Activated naive CD4-positive, alpha-beta T cell (primary cell): ENCODE measurements at places on chromosomes 11 and 22.

DNA sequence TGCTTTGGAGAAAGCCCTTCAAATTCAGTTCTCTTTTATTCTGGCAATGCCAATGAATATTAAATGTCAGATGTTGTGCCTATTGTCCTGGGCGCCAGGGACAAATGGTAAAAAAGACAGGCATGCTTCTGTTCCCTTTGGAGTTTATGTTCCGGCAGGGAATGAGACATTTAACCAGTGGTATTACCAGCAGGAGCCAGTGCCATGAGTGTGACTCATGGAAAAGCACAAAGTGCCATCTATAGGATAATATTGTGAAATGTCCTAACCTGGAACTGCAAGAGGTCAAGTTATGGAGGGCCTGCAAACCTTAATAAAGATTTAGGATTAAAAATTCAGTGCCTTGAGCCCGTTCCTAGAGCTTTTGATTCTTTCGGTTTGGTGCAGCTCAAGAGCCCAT lies 39.5 kb downstream of the REXO2 start:
- DNase-seq, result no peak

GRCh38 chr11:67584205-67584880 lies 731 bp downstream of the GSTP1 start:
- no peak for DNase-seq

GRCh38 chr22:36286096-36286957 lies 33.4 kb downstream of the APOL1 start:
- DNase-seq, result peak; percentile 29

DNA sequence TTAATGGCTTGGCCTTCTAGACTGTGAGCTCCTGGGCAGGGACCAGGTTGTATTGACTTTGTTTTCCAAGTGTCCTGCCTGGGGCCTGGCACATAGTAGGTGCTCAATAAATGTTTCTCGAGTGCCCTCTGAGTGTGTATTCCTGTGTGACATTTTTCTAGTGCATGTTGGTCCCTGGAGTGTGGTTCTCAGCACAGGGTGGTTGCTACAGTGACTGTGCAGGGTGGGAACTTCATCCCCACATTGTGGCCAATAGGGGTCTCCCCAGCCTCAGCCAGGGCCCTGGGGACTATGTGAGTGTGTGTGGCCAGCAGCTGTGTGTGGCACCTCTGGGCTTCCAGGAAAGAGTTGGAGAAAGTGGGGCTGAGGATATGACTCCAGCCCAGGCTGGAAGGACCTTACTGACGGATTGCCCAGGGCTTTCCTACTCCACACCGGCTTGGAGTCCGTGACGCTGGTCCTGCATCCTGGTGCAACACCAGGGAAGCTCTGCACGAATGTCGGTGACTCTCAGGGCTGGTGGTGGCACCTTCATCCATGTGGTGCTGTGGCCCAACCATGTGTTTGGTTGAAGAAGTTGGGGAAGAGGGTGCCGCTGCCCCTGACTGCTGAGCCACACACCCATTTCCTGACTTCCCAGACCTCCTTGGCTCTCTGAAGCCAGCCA lies 9.0 kb upstream of the MARK2 start:
- no peak for DNase-seq

GRCh38 chr11:13105237-13105844 lies 96.2 kb downstream of the RASSF10 start:
- no peak for DNase-seq

DNA sequence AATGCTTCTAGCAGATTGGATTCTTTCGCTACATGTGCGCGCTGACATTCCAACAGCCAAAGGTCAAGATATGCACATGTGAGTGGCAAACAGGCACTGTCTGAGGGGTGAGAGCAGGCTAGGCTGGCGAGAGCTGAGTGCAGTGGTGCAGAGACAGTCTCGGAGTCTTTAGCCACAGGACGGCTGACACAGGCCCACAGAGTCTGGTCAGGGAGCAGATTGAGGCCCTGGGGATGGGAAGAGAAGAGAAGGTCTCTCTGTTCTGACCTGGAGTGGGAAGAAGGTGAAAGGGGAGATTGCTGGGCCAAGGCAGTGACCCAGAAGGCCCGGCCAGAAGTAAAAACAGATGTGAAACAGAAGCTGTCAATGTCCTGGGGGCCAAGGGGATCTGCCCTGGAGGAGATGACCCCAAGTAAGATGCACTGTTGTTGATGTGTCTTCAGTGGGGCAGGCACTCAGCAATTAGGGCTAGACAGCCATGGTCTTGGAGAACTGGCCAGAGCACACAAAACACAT lies 197.8 kb downstream of the ETS1 start:
- DNase-seq, result no peak

DNA sequence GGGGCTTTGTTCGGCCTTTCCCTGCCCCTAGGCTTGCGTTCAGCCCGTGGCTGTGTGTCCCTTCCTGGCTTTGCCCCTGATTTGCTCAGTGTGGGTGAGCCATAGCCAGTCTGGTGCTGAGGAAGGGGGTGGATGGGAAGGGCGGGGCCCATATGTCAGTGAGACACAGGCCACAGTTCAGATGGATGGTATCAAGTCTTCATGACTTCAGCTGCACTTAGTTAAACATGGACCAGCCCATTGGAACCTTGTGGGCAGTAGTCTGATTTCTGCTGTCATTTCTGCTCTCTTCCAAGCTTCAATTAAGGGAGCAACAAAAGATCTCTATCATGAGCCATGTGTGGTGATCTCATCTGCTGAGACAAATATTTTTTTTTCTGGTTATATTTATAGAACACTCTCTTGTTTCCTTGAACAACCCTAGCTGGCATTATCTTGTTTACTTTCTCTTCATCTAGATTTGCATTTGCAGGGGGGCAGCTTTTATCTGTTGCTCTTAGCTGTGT lies 21.6 kb upstream of the PEX26 start:
- DNase-seq, result no peak

GRCh38 chr11:12042215-12042676 lies 33.8 kb upstream of the DKK3 start:
- no peak for DNase-seq

GRCh38 chr11:19253817-19254216 lies 13.1 kb upstream of the E2F8 start:
- no peak for DNase-seq

GRCh38 chr11:19768197-19768596 lies 55.6 kb downstream of the NAV2 start:
- no peak for DNase-seq

GRCh38 chr11:127345819-127346459 lies 345.4 kb upstream of the KIRREL3 start:
- DNase-seq, result no peak

- DNase-seq, result no peak
Measured at GRCh38 chr11:113238721-113239120, 75.7 kb upstream of the TTC12 start.

GRCh38 chr11:98600786-98601773 lies 419.7 kb upstream of the CNTN5 start:
- no peak for DNase-seq

DNA sequence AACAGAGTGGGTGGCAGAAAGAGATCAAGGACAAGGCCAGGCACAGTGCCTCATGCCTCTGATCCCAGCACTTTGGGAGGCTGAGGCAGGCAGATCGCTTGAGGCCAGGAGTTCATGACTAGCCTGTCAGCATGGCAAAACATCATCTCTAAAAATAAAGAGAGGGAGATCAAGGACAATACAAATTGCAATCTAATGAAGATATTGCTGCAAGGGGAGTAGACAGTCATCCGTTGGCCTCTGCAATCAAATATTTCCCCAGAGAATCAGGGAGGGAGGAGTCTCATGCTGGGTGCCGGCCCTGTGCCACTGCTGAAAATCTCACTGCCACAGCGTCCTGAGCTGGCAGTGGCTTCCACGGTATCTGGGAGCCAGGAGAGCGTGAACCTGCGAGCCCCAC lies 19.4 kb upstream of the IL17RA start:
- DNase-seq, result no peak

- DNase-seq, result no peak
Measured at GRCh38 chr22:29309332-29310064, 3.0 kb downstream of the GAS2L1 start.

DNA sequence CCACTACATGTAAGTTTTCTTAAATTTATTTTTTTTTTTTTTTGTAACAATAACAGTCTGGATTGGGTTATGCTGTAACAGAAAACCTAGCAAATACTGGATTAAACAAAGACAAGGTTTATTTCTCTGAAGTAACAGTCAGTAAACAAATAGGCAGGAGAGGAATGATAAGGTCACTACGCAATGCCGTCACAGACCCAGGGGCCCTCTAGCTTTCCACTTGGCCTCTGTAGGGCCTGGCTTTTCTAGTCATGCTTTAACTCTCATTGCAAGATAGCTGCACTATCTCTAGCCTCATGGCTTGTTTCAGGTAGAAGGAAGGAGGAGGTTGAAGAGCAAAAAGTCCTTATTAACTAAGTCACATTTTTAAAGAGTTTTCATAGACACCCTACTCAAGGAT lies 6.5 kb downstream of the OR10A6 start:
- no peak for DNase-seq

GRCh38 chr11:34259087-34259486 lies 98.7 kb downstream of the ABTB2 start:
- DNase-seq, result no peak

- no peak for DNase-seq
Measured at GRCh38 chr11:75011872-75012271, 23.1 kb downstream of the NEU3 start.

DNA sequence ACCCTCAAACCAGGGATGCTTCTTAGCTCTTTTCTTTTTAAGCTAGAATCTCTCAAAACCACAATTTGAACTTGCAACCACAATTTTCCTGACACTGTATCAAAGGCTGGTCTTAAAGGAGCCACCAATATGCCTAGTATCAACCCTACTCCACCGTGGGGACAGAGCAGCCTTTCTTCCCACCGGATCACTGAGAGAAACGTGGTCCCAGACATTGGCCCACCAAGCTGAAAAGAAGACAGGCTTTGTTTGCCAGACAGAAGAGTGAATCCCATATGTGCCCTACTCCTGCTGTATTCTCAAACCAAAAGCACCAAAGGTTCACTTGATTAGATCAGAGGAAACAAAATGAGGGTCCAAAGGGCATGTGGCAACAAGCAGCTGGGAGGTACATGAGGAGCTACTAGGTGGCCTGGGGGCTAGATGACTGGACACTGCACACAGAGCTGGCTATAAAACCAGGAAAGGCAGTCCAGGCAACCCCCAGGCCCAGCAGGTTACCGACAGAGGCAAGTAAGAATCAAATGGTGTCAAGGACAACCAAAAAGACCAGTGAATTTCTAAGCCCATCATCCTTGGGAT lies 3.6 kb upstream of the VWCE start:
- DNase-seq, result no peak

GRCh38 chr22:35862697-35863096 lies 145.0 kb downstream of the APOL5 start:
- no peak for DNase-seq

DNA sequence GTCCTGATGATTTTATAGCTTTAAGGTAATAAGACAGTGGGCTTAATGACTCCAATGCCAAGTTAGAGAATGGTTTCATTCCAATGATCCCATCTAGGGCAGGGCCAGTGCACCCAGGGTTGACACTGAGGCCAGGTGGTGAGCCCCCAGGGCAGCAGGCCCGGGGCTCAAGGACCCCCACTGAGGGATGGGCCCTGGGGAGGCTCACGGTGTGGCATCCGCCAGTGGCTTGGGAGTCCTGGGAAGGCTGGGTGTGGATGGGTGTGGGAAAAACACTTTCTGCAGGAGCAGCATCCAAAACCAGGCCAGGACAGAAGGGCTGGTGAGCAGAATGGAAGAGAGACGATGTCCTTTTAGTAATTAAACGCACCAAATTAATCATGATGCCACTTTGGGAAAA lies 626.3 kb downstream of the TBC1D22A start:
- no peak for DNase-seq

DNA sequence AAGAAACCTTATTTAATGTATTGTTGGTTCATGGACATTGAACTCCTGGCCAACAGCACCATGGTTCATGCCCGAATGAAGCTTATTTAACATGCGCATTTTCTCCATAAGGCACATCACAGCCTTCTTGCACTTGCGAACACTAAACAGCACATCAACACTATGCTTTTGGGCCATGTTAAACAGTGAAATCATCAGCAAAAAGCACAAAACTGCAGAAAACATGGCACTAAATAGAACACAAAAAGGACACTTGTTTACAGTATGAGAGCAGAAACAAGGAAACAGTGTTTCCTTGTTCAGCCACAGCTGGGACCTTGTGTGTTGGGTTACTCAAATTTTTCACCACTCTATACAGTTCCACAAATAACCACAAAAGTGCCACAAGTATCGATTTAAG lies 122.3 kb downstream of the MSANTD4 start:
- no peak for DNase-seq

GRCh38 chr22:35593891-35594470 lies 23.1 kb downstream of the MB start:
- DNase-seq, result no peak

GRCh38 chr22:31892080-31892433 lies 52.3 kb upstream of the YWHAH start:
- DNase-seq, result no peak

GRCh38 chr22:24107661-24108060 lies 73.6 kb upstream of the SUSD2 start:
- no peak for DNase-seq

- no peak for DNase-seq
Measured at GRCh38 chr22:41092847-41093411, 537 bp downstream of the EP300 start.

- no peak for DNase-seq
Measured at GRCh38 chr11:69088676-69089146, 40.0 kb downstream of the TPCN2 start.

DNA sequence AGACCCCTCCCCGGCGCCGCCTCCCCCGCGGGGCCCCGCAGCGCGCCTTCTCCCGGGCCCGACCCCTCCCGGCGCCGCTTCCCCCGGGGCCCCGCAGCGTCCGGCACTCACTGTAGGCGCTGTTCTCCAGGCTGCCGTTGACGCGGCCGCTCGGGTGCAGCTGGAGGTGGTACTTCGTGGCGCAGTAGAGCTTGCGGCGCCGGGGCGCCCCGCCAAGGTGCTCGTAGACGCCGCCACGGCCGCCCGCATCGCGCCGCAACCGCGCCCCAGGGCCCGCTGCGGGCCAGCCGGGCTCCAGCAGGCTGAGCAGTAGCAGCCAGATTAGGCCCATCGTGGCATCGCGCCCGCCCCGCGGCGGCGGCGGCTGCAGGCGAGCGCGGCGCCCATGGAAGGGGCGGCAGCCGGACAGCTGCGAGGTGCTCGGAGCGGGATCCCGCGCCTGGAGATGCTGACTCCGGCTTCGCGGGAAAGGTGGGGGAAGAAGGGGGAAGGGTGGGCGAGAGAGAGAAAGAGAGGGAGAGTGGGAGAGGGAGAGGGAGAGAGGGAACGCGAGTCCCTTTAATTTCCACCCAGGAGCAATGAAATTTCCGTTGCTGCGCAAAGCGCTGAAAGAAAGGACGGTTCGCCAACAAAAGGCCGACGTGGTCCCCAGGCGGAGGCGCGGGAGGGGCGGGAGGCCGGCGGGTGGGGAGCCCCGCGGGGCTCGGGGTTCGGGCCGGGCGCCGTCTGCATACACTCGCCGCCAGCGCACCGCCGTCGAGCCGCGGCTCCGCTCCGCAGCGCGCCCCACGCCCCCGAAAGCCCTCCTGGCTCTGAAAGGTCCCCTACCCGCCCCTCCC lies at the start of gene FGF3:
Gene FGF3 (minus strand): TSS at position 814 of the 839 bp plus-strand sequence. CDS start 483 bp downstream, at position 331.
- DNase-seq, result no peak

- DNase-seq, result no peak
Measured at GRCh38 chr11:120819003-120819402, 204.9 kb upstream of the TBCEL start.
